ENCODE measurements at places on chromosomes 11 and 22.

GRCh38 chr11:125157953-125158680 lies 6.4 kb upstream of the PKNOX2 start:
- no peak for DNase-seq

DNA sequence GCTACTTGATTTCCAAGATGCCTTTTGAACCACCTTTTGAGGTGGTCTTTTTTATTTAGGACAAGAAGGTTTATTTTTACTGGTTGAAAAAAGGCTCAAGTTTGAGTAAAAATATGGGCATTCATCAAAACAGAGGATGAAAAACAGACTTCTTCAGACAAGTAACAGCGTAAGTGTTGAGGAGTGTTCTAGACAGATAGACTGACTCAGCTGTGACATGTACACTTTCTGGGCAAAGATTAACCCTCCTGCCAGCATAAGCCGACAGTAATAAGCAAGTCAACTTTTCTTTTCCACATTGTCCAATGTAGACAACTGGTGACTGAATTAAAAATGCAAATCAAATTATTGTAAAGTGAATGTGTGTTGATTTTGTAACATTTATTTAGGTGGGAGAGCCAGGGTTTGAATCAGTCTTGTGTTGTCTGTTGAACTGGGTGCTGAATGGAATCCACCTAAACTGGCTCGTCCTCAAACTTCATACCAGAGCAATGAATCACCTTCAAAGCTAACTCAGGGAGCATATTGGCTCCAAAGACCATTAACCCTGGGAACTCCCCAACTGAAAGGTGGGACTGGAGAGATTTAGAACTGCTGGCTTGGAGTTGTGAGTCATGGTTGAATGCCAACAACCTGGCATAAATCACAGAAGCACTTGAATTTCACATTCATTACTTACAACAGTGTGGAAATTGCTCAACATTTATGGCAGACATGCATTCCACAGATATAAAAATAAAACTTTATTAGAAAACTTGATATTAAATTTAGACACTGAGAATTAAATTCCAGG lies 377.0 kb downstream of the ETS1 start:
- no peak for DNase-seq

- DNase-seq = peak; percentile 86
These were observed 52.4 kb downstream of the CACNA1I start for GRCh38 chr22:39622881-39623367.

DNA sequence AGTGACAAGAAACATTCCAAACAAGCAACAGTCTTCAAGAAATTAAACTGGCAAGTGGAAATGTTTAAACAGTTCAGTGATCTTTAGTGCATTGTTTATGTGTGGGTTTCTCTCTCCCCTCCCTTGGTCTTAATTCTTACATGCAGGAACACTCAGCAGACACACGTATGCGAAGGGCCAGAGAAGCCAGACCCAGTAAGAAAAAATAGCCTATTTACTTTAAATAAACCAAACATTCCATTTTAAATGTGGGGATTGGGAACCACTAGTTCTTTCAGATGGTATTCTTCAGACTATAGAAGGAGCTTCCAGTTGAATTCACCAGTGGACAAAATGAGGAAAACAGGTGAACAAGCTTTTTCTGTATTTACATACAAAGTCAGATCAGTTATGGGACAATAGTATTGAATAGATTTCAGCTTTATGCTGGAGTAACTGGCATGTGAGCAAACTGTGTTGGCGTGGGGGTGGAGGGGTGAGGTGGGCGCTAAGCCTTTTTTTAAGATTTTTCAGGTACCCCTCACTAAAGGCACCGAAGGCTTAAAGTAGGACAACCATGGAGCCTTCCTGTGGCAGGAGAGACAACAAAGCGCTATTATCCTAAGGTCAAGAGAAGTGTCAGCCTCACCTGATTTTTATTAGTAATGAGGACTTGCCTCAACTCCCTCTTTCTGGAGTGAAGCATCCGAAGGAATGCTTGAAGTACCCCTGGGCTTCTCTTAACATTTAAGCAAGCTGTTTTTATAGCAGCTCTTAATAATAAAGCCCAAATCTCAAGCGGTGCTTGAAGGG lies 6.0 kb downstream of the MALAT1 start:
- peak; percentile 76 for DNase-seq

DNA sequence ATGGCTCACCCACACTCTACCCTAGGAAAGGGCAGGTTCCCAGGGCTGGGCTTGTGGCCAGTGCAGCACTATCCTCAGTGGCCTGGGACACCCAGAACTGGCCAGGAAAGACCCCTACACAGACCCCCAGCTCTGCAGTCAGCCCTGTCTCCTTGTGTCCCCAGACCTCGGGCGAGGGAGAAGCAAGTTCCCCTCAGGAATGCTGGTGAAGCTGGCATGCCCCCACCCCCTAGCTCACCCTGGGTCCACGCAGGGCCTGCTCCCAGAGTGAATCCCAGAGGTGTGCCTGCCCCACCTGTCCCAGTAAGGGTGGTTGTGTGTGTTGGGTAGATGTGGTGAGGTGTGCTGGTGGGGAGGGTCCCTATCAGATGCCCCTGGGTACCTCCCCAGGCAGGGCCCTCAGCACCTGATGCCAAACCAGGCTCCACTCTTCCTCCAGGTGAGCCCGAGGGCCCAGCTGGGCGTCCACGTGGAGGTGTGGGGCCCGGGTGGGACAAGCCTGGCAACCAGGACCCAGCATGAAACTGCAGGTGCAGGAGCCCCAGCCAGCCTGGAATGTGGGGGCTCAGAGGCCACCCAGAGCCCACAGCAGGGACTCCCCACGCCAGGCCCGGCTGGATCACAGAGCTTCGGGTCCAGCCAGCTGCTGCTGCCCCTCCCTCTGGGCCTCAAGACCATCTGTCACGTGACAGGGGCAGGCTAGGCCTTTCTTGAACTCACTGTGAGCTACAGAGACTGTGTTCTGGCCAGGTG lies 48.4 kb upstream of the KCNQ1OT1 start:
- DNase-seq = no peak

- DNase-seq = no peak
These were observed 126.0 kb downstream of the SWAP70 start for GRCh38 chr11:9789910-9790309.

DNA sequence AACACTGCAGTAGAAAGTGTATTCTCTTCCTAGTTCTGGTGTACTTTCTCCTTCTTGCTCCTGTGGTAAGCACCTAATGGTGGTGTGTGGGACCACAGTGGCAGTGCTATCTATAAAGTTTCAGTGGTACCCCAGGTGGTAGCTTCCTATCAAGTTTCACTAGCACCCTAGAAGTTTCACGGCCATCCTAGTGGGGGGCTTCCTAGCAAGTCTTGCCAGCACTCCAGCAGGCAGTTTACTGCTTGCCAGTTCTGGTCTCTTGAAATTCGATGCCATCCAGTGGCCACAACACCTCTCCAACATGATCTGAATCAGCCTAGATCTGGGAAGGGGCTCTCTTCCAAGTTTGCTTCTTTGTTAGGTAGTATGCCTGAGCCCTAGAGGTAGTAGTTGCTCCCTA lies 229.6 kb downstream of the SWAP70 start:
- DNase-seq = no peak

- DNase-seq = no peak
These were observed 122.7 kb upstream of the TRPC6 start for GRCh38 chr11:101706541-101706940.

DNA sequence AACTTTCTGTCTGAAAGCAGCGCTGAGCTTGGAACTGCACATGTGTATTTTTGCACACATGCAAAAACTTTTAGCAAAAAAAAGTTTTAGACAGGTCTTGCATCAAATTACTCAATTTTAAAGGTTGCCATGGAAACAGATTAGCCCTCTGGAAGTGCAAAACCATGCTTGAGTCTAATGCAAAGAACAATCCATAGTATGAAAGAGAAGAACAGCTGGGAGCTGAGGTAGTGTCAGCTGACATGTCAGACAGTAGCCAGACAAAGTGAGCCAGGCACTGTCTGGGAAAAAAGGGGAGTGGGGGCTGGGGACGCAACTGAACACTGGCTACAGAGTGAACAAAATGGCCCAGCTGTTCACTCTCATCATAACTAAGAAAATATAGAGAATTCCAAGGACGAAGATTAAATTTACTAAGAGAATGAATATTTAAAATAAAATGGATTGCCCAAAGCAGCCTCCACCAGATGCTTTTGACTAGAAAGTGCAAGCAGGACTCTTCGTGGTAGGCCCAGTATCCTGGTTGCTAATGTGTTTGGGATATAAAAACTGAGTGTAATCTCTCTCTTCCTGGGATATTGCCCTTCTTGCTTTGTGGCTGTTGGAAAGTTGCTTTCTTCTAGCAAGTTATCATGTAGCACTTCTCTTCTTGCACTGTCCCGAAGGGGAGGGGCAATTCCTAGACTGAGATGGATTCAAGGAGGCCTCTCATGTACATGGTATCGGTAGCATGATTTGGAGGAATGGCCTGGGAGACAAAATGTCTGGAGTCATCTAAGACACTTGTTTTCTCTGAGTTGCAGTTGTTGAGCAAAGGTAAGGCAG lies 434.1 kb upstream of the FAT3 start:
- DNase-seq = peak; percentile 70

DNA sequence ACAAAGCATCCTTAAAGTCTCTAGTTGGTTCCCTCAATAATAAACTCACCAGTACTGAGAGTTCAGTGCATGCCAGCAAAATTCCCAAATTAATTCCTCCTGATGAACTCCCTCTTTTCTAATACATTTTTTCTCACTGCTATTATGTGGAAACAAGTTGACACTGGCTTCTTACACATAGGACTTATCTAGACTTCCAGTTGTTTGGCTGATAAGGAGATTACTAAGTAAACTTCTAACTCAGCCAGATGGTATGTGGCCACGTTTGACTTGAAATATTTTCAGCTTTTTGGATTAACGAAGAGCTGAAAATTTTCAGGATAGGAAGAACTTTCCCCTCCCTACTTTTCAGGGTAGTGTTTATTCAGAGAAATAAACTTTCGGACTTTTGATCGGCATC lies 1154.2 kb upstream of the TENM4 start:
- peak; percentile 4 for DNase-seq

DNA sequence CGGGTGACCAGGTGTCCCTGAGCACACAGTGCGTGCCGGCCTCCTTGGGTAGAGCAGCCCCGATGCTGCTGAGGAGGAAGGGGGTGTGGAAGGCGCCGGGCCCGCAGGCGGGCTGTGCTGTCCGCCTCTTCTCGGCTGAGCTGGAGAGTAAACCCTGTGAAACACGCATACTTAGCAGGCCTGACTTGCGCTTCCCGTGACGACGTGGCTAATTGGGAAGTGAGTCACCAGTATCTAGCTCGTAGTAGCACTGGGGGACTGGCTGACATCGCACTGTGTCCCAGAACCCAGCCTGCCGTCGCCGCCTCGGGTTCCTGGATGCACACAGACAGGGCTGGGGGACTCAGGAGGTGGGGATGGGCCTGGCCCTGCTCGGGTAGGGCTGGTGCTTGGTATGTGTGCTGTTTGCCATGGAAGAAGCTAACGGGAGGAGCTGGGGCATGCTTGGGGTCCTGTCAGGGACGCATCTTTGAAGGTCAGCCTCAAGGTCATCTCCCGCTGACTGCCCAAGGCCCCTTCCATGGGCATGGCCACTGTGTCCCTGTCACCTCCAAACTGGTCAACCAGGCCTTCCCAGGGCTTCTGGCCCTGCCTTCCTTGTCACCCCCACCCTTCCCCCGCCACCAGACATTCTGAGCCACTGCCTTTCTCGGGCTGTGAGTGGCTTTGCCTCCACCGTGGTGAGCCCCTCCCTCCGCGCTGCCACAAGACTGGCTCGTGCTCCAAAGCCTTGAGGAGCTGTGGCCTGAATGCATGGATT lies 1327.0 kb downstream of the BRD1 start:
- DNase-seq = peak; percentile 52

- DNase-seq = peak; percentile 24
These were observed 9.8 kb downstream of the MMP20 start for GRCh38 chr11:102615077-102615893.

- DNase-seq = peak; percentile 86
These were observed 153.9 kb upstream of the ZC3H12C start for GRCh38 chr11:109939166-109939810.

GRCh38 chr11:8190431-8190830 lies 21.6 kb upstream of the RIC3 start:
- no peak for DNase-seq

- peak; percentile 4 for DNase-seq
These were observed 122.7 kb downstream of the EFCAB6 start for GRCh38 chr22:43689356-43689755.

DNA sequence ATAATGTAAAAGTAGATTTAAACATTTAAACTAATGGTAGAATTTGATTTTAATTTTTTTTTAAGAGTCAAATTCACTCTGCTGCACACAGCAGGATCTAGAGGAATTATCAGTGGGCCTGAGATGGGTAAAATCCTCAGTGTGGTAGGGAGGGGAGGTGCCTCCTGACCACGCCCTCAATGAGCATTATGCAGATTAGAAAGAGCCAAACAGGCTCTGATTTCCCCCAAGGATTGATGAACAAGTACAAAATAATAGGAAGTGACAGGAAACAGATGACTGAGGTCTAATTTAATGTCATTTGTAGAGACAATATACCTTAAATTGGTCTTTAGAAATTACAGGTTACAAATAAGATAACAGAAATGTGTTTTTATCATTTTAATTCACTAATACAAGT lies 155.2 kb downstream of the DCDC1 start:
- DNase-seq = peak; percentile 71

- no peak for DNase-seq
These were observed 21.4 kb downstream of the YPEL1 start for GRCh38 chr22:21714059-21714770.

GRCh38 chr11:115244758-115245157 lies 259.5 kb downstream of the CADM1 start:
- no peak for DNase-seq

GRCh38 chr11:57568330-57568766 lies 876 bp upstream of the UBE2L6 start:
- peak; percentile 97 for DNase-seq

DNA sequence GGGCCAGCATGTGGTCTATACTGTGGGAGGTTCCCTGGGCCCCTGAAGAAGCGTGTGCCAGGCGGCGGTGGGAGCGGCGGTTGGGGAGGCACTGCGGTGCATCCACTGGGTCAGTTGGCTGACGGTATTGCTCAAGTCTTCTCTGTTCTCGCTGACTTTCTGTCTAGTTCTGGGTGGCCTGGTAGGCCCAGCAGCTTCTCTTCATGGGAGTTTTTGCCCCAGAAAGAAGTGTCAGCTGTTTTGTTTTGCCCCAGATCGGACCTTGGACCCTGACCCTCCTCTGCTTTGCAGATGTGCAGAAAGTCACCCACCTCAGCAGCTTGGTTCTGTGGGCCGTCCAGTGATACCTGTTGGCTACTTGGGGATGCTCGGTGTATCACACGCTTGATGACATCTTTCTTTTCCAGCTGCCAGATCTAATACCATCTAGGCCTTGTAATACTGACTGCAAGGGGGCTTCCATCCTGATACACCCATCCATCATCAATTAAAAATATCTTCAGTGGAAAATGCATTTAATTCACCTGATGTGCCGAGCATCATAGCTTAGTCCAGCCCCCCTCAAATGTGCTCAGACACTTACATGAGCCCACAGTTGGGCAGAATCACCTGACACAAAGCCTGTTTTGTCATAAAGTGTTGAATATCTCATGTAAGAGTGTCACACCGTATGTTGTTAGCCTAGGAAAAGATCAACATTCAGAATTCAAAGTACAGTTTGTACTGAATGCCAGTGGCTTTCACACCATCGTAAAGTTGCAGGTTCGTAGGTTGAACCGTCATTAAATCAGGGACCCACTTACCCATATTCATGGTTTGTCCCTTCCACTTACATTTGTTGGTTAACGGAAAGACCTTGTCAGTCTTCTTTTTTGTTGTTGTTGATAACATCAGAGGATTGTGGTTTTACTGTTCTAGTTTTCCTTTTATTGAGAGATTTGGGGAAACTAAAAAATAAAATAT lies 13.9 kb downstream of the ZBED4 start:
- no peak for DNase-seq

GRCh38 chr22:26656891-26657851 lies at the start of gene MIAT:
Gene MIAT, plus strand, starts transcription at chr22:26657588.
- DNase-seq = peak; percentile 89

Data from eye (tissue), 1 donor.